Stimulated activated CD8-positive, alpha-beta memory T cell treated with anti-CD3 and anti-CD28 coated beads, Interleukin-15, amount 100 ng/mL, for 48 hours (primary cell): ENCODE measurements at places on chromosomes 11 and 22.

GRCh38 chr22:32080904-32081303, 37.8 kb downstream of the SLC5A1 start:
- no peak for DNase-seq

GRCh38 chr11:41384329-41384728, 75.1 kb downstream of the LRRC4C start:
- DNase-seq: no peak

GRCh38 chr11:728901-729491, 18.3 kb upstream of the TALDO1 start:
- DNase-seq: no peak

GRCh38 chr11:65308281-65308891, 6.3 kb upstream of the CDC42EP2 start:
- DNase-seq: no peak

GRCh38 chr11:37724315-37724714, 1126.3 kb upstream of the RAG2 start:
- no peak for DNase-seq
